Fibroblast of mammary gland (primary cell): ENCODE measurements at places on chromosomes 1 and 21.

DNA sequence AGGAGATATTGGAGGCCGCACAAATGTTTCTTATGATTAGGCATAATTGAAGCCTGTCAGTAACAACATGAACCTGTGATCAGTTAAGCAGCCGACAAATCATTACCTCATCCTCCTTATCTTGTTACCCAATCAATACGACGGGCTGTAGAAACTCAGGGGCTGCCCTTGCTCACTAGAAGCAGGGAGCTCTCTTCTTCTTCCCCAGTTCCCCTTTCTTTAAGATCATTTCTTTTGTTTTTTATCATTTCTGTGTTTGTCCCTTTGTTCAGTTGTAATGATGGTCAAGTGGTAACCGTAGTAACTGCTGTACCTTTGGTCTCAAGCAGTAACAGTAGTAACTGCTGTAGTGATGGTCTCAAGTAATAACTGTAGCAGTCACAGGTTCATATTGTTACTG lies 13.8 kb upstream of the FCGR2A start:
- no peak for DNase-seq

DNA sequence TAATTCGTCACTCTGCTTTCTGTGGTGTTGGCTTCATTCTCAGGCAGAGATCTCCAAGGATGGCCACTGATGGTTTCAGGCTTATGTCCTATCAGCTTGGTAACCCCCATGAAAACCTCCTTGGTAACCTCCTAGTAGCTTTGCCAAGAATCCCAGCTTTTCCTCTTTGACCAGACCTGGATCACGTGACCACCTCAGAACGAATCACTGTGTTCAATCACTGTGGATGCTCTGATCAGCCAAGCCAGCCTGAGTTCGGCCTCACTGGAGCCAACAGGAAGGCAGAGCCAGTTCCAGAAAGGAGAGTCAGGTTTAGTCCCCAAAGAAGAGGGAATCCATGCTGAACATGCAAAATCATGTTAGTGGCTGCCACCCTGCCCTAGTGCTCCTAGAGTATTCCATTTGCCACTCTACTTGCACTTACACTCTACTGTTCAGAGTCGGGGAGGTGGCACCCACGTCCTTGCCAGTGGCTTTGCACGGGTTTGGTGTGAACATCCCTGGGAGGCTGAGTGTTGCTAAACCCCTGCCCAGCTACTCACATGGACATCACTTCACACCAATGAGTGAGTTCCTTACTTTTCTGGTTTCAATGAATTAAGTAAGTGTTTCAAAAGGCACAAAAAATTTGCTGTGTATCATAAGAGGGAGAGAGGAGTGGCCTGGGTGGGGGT lies 33.5 kb upstream of the SSBP3 start:
- peak; percentile 28 for DNase-seq

- DNase-seq = peak; percentile 72
Measured at GRCh38 chr1:196680107-196680506, 28.3 kb downstream of the CFH start.

- no peak for DNase-seq
Measured at GRCh38 chr1:58997060-58997411, 213.2 kb upstream of the JUN start.

DNA sequence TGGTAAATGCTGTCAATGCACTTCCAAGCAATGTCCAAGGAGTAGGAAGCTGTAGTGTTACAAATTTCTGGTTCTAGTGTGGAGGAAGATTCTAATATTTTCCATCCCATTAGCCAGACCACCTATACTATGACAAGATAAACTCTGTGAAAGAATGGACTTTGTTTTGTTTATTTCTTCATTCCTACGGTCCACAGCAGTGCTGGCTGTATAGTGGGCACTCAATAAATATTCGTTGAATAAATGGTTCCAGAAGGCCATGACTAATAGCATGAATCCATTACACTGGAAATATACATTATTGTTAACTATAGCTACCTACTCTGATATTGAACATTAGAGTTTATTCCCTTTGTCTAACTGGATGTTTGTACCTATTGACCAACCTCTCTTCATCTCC lies 8.3 kb upstream of the MYSM1 start:
- no peak for DNase-seq

DNA sequence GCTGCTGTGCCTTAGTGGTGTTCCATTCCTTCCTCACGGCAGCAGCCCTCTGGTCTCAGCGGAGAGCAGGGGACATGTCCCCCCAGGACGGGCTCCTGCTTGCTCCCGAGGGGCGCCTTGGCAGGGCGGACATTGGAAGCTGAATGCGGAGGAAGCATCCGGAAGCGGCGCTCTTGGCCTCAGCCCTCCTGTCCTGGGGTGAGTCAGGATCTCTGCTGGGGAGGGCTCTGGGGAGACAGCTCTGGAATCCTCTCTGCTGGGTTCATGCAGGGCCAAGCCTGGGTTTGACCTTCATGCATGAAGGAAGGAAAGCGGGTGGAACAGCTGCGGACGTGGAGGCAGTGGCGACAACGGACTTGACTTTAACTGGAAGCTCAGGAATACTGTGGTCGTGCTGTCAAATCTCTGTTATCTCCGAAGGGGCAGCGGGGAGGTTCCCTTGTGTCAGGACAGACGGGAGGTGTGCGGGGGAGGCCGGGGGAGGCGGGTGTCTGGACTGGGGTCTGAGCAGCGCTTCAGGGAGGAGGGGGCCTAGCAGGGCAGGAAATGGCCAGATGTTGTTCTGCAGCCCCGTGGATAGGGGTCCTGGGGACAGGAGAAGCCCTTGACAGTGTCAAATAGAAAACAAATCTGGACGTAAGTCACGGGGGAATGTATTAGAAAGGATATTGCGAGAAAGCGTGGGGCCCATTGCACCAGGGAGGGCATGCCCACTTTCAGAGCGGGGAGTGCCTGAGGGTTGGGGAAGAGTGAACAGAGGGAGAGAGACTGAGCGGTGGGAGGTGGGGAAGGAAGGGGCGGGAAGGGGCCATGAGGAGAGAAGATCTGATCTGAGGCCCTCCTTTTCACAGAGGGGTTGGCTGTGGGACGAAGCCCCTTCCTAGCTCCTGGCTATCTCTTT lies 26.6 kb downstream of the CRYAA start:
- DNase-seq = peak; percentile 64

- DNase-seq = no peak
Measured at GRCh38 chr1:19888112-19888511, 5.9 kb downstream of the OTUD3 start.

DNA sequence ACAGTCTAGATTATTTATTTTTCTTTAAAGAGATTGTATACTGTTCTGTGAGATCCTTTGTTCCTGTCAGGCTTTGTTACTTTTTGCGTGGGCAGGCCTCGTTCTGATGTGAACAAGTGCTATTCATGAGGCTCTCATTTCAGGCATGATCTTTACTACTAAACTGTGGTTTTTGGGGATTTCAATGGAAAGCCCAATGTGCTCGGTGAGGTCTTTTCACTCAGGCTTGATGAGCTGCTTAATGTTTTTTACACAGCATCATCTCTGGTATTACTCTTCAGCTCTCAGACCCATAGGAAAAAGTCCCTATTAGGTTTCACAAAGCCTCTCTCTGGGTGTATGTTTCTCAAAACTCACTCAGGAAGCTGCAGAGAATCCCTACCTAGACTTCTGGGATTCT lies 419.4 kb downstream of the GPATCH2 start:
- DNase-seq = no peak

GRCh38 chr1:85865213-85865612 lies 157.0 kb upstream of the ZNHIT6 start:
- peak; percentile 33 for DNase-seq

- DNase-seq = no peak
Measured at GRCh38 chr1:239123260-239123659, 263.1 kb upstream of the CHRM3 start.

DNA sequence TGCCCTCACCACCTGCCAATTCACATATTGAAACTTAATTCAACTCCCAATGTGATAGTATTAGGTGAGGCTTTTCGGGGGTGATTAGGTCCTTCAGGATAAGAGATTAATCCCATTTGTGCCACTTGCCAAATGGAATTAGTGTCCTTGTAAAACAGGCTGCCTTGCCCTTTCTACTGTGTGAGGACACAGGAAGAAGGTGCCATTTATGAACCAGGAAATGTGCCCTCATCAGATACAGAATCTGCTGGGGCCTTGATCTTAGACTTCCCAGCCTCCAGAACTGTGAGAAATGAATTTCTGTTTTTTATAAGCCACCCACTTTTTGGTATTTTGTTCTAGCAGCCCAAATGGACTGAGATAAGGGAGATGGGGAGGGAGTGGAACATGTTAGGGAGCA lies 39.1 kb upstream of the AGL start:
- DNase-seq = no peak

GRCh38 chr21:42435401-42435800 lies 31.7 kb downstream of the UBASH3A start:
- no peak for DNase-seq

GRCh38 chr21:42609811-42610210 lies 43.6 kb upstream of the PDE9A start:
- DNase-seq = no peak

GRCh38 chr1:67564193-67564592 lies 120.8 kb upstream of the GADD45A start:
- peak; percentile 83 for DNase-seq

GRCh38 chr1:51344276-51344601 lies 13.9 kb upstream of the TTC39A start:
- no peak for DNase-seq

DNA sequence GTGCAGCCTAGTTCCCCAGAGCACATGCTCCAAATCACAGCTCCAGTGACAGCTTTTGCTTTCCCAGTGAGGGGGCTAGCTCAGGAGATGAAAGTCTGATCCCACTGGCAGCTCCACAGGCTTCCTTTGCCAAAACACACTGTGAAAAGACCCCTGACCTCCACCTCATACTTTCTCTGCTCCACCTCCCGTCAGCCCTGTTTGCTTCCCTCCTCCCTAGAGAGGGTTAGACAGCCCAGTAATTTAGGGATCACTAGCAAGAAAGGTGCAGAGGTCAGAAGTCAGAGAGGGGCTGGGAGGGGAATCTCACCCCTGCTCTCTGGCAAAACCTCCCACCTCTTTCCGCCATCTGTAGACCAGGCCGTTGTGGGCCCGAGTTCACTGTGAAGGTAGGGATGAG lies 62.8 kb downstream of the PLXNA2 start:
- DNase-seq = no peak

DNA sequence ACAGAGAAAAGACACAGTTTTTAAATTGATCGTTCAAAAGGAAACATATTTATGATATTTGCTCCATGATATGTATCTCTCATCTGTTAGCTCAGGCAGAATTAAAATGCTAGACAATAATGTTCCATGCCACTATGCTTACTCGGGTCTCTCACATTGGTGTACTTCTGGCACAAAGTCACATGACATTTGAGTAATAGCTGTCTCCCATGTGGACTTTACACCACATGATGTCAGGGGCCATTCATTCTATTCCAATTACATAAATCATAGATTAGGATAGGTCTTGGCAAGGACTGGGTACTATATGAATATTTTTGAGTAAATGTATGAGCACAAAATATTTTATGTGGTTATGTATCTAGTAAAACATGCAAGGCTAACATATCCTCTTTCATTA lies 648.4 kb downstream of the PLA2G4A start:
- DNase-seq = no peak

DNA sequence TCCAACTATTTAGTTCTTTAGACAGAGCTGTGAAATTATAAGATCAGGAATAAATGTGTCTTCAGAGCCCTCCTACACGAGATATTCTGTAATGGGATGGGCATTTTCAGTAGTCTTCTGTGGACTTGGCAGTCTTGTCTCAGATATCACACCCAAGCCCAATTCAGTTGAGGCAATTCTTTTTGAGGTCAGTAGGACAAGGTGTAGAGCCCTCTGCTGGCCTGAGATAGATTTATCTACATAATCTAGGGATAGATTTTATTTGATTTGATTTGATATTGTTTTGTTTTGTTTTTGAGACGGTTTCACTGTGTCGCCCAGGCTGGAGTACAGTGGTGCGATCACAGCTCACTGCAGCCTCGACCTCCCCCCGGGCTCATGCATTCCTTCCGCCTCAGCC lies 77.5 kb downstream of the FMN2 start:
- DNase-seq = peak; percentile 63
